Psoas muscle (tissue), 8 donors: ENCODE measurements at places on chromosomes 12 and 14.

DNA sequence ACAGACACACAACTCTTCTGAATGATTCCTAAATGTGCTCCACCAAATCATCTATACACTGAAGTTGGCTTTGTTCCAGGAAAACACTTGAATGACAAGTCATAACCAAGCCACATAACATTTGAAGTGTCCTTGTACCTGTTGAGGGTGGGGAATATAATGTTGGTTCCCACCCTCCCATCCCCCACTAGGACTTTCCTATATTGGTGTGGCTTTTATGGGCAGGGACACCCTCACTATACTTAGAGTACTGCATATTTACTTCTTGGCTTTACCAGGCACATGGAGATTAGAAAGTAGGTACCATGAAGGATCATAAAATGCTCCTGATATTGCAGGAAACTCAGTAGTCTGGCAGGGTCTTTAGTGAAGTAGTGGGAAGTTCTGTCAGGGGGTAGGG is 9.7 kb upstream of the BHLHE41 start:
- no peak for DNase-seq

DNA sequence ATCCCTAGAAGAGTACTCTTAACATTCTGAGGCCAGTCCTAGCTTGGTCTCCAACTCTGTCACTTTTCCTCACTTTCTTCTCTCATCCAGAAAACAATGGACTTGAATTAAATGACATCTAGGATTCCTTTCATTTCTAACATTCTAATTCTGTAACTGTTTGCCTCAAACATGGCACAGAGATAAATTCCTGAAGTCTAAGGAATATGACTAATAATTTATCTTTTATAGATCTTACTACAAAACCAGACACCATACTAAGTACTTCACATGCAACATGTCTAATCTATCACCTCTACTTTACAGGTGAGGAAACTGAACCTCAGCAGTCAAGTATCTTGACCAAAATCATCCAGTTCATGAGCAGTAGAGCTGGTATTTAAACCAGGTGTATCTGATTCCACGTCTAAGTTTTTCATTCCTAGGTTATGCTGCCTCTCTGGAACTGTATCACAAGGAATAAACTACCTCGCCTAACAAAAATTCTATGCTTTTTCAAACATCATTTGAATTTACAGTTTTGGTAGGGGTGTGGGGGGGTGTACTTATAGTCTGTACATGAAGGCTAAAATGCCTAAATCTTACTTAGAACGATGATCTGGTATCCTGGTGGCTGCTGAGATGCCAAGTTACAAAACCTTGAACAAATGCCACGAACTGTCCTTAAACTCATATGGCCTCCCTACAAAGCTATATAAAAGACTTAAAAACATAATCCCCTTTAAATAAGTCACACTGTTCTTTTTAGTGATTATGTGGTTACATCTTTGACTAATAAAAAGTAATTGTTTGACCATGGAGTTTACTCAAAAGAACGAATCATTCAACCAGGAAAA is 41.6 kb downstream of the ATXN2 start:
- DNase-seq: no peak

- DNase-seq: no peak
Observed at GRCh38 chr12:93080994-93081809, 152.1 kb upstream of the EEA1 start.

GRCh38 chr12:122006186-122006926 is 15.3 kb upstream of the BCL7A start:
- DNase-seq: no peak

- DNase-seq: no peak
Observed at GRCh38 chr12:117671734-117672133, 297.1 kb downstream of the KSR2 start.
